ENCODE measurements at places on chromosomes 13 and 19.

GRCh38 chr19:5967994-5968430, 9.9 kb downstream of the RANBP3 start:
- peak; percentile 92 for DNase-seq

DNA sequence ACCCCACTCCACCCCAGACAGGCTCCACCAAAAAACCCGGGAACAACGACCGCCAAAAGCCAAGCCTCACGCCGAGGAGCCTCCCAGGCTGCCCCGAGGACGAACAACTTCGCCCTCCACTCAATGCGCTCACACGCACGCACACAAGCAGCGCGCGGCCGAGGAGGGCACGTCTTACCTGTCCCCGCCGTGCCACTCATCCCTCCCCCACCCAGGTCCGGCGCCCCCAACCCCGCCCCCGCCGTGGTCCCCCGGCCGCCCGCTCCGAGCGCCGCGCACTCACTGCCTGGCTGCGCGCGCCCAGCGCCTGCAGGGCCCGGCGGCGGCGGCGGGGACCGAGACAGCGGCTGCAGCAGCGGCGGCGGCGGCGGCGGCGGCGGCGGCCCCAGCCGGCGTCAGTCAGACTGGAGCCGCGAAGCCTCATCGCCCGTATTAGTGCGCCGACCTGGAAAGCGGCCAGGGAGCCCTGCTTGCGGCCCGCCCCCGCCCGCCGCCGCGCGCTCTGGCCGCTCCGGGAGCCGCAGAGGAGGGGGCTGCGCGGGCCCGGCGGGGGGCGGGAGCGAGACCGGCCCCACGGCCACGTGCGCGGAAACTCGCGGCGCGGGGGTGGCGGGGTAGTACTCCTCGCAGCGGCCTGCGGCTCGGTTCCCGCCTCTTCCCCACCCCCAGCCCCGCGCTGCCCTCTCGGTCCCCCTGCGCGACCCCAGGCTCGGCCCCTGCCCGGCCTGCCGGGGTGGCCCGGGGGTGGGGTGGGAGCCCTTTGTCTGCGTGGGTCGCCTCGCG, at the start of gene SMAD9:
SMAD9 (minus strand) TSS at position 406 of the 783 bp plus-strand sequence. CDS start 40,549 bp downstream, outside the sequence.
- DNase-seq: peak; percentile 79

- no peak for DNase-seq
Observed at GRCh38 chr13:56271686-56272085, 869.0 kb upstream of the PRR20A start.

DNA sequence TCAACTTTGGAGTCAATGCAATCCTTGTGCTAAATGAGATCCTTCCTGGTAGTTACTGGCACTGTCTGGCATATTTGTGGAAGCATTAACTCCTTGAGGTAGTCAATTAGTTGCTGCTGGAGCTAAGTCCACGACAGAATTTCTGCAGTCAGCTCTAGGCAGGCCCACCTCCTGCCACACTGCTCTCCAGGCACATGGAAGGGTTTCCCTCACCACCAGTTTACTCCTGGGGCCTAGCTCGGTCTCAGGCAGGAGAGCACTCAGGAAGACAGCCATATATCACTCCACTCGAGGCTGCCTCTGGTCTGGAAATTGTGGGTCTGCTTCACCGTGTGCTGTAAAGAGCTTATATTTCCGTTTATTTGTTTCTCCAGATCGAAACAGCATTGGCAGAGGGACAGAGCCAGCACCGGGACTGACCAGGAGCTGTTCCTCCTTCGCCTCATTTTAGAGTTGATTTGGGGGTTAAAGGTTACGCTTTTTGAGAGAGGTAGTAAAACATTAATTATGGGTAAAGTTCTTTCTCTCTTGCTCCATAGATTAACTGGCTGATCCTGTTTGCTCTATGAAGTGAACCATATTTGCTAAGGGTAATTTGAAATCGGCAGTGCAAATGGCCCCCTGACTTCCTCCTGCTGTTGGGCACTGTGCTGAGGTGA, 20.6 kb upstream of the GTF3A start:
- no peak for DNase-seq

- DNase-seq: peak; percentile 40
Observed at GRCh38 chr13:29454931-29455481, 140.5 kb downstream of the SLC7A1 start.

GRCh38 chr13:50130123-50130946, 115.1 kb downstream of the KCNRG start:
- peak; percentile 82 for DNase-seq

DNA sequence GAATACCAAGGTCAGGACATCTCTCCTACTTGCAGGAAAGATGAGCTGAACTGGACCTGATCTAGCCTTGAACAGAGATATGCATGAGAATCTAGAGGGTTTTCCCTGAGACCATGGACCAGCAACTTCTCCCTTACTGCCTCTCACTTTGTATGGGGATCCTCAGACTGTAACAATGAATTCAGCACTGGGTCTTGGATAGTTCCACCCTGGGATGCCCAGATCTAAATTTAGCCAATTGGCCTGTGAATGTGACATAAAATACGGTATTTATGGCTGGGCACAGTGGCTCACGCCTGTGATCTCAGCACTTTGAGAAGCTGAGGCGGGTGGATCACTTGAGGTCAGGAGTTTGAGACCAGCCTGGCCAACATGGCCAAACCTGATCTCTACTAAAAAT, 15.3 kb upstream of the LILRA2 start:
- DNase-seq: no peak

- DNase-seq: no peak
Observed at GRCh38 chr19:1991018-1991913, 24.2 kb downstream of the BTBD2 start.

- DNase-seq: no peak
Observed at GRCh38 chr19:46716672-46717033, 261 bp downstream of the PRKD2 start.

DNA sequence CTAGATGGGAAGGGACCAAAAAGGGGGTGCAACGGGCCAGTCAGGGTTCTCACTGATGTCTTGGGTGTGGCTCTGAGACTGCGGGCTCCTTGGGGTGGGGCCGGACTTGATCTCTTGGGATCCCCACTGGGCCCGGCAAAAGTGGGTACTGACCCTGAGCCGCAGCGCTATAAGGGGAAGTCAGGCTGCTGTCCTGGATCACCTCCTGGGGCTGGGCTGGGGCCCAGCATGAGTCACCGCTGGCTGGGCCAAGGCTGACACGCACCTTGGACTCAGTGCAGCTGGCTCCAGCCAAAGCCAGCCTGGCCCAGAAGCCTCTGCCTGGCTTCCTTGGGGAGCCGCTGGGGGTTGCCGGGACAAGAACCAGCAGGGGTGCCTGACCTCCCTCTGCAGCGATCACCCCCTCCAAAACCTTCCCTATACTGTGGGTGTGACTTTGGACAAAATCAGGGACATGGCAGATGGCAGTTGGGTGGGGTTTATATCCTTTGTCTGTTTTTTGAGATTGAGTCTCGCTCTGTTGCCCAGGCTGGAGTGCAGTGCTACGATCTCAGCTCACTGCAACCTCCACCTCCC, 617 bp upstream of the IQCN start:
- peak; percentile 92 for DNase-seq

DNA sequence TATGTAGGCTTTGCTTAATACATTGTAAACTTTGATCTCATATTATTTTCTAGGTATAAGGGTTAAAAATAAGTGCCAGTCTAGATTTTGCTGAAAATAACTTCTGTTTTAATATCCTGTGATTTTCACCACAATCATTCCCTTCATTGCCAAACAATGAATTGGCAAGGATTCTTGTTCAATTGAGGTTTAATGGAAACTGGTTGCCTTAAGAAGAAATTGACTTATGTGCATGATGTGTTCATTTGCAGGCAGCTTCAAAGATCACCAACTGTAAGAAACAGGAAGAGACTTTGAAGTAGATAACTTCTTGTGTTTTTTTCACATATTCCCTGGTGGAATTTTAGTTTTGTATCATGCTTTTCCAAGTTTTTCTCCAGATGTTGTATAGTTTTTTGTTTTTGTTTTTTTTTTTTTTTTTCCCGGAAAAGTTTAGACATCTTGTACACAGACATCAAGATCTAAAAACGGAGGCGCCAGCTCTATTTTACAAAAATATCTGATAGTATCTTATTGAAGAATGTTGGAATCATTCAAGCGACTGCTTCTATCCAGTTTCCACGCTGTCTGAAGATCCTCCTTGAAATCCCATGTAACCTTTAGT, 108.3 kb downstream of the POSTN start:
- no peak for DNase-seq

Data from cardiac fibroblast (primary cell).